ENCODE measurements at places on chromosomes 13 and 19.
A peak's percentile ranks its signal among the peaks of the same experiment; 100 is the strongest.

GRCh38 chr19:40217934-40218890 lies at the start of gene TTC9B:
Gene TTC9B (minus strand): TSS chr19:40218384. CDS start chr19:40218381, 3 bp downstream.
- peak; percentile 13 for DNase-seq

GRCh38 chr13:33280923-33281322 lies 4.6 kb downstream of the STARD13 start:
- no peak for DNase-seq

GRCh38 chr19:2428756-2429711 lies 1.6 kb upstream of the TIMM13 start:
- no peak for DNase-seq

DNA sequence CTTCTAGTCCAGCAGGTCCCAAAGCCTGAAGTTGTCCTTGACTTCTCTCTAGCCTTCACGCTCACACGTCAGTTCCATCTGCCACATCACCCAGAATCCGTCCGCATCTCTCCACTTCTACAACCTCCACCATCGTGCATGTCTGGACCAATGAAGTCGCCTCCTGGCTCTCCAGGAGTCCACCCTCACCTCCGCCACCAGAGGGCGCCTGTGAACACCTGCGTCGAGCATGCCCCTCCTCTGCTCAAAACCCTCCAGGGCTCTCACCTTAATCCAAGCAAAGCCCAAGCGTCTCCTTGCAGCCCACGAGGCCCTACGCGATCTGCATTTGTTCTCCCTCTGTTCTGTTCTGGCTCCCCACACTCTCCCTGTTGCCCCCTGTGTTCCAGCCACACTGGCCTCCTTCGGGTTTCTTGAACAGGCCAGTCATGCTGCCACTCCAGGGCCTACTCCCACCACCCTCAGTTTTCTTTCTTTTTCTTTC lies 3.7 kb downstream of the USHBP1 start:
- DNase-seq, result peak; percentile 86

- no peak for DNase-seq
Measured at GRCh38 chr19:7789447-7789846, 26.4 kb downstream of the CLEC4M start.

GRCh38 chr19:48752496-48753365 lies at the start of gene FUT1:
Gene FUT1 (minus strand): TSS chr19:48752641. CDS start chr19:48751281, 1,360 bp downstream.
- no peak for DNase-seq

GRCh38 chr13:45132369-45133064 lies 12.2 kb downstream of the GTF2F2 start:
- no peak for DNase-seq

- no peak for DNase-seq
Measured at GRCh38 chr13:111330066-111330610, 9.7 kb downstream of the TEX29 start.

DNA sequence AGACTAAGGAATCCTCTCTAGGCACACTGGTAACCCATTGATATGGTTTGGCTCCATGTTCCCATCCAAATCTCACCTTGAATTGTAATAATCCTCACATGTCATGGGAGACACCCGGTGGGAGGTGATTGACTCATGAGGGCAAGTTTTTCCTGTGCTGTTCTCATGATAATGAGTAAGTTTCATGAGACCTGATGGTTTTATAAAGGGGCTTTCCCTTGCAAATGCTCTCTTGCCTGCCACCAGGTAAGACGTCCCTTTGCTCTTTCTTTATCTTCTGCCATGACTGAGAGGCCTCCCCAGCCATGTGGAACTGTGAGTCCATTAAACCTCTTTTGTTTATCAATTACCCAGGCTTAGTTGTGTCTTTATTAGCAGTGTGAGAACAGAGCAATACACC lies 81.4 kb upstream of the GPC6 start:
- no peak for DNase-seq

GRCh38 chr13:34411894-34412293 lies 530.2 kb upstream of the NBEA start:
- no peak for DNase-seq

DNA sequence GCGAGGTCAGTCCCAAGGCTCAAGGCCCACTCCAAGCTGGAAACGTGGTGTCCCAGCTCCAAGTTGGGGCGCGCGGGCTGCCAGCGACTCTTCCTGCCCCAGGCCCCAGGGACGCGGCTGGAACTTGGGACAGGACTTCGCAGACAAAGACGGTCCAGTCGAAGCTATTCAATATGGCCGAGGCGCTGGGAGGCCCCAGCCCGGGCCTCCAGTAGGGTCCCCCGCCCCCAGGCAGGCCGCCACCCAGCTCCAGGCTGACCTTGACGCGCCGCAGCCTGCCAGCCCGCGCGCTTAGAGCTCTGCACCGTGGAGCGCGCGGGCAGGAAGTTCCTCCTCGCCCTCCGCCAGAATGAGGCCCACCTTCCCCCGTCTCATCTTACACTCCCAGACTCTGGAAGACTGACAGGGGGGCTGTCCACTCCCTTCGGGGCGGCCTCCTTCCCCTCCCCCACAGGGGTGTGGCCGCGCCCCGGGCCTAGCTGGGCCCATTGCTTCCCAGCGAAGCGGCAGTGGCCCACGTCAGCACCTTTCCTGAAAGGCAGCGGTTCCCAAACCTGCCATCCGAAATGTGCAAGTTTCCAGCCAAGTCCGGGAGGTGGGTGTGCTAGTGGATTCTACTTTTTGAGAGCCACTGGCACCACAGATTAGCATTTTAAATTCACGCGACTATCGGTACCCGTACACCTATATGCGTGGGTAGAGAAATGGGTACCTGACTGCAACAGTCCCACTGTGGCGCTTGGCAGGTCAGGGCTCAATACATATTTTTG lies at the start of gene CCDC8:
Gene CCDC8 (minus strand): TSS at position 303 of the 770 bp plus-strand sequence. CDS start 754 bp downstream, outside the sequence.
- no peak for DNase-seq

DNA sequence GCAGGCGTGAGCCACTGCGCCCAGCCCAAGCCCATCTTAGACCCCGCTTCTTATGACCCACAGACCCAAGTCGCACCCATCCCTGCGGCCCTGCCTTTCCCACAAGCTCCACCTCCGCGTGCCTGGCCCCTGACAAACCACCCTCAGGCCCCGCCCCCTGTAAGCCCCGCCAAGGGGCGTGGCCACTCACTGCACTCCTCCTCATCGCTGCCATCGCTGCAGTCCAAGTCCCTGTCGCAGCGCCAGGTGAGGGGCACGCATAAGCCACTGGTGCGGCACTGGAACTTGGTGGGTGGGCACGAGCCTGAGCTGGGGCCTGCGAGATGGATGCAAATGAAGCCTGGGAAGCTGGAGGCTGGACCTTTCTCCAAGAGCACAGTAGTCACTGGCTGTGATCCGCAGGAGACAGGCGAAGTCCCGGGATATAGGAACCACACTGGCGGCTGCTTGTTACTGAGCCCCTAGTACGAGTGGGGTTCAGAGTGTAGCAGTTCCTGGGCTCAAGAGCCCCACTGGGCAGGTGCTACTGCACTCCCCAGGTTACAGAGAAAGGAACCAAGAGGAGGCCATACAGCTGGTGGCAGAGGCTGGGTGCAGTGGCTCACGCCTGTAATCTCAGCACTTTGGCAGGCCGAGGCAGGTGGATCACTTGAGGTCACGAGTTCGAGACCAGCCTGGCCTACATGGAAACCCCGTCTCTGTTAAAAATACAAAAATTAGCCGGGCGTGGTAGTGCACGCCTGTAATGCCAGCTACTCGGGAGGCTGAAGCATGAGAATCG lies 3.1 kb downstream of the CD320 start:
- peak; percentile 16 for DNase-seq

- no peak for DNase-seq
Measured at GRCh38 chr19:31280287-31281006, 68.8 kb downstream of the TSHZ3 start.

- peak; percentile 20 for DNase-seq
Measured at GRCh38 chr19:8158411-8159074, 9.2 kb upstream of the FBN3 start.

- no peak for DNase-seq
Measured at GRCh38 chr13:20544201-20544923, 18.7 kb upstream of the CRYL1 start.

GRCh38 chr19:50230379-50231351 lies 27.2 kb downstream of the MYH14 start:
- DNase-seq, result no peak

DNA sequence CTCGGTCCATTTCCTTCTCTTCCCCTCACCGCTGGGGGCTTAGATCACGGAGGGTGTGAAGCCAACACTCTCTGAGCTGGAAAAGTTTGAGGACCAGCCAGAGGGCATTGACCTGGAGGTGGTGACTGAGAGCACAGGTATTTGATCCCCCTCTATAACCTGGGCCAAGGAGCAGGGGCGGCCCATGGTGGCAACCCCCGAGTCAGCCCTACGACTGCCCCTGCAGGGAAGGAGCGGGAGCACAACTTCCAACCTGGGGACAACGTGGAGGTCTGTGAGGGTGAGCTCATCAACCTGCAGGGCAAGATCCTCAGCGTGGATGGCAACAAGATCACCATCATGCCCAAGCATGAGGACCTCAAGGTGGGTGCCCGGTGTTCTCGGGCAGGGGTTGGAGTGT lies 11.6 kb upstream of the TIMM50 start:
- DNase-seq, result no peak

GRCh38 chr19:43407416-43408005 lies 7.2 kb upstream of the TEX101 start:
- no peak for DNase-seq

- no peak for DNase-seq
Measured at GRCh38 chr13:69956349-69956748, 151.3 kb upstream of the ATXN8OS start.

GRCh38 chr19:33254245-33254824 lies 28.7 kb upstream of the SLC7A10 start:
- no peak for DNase-seq

GRCh38 chr13:24605923-24606372 lies 74.3 kb upstream of the ATP12A start:
- DNase-seq, result no peak

DNA sequence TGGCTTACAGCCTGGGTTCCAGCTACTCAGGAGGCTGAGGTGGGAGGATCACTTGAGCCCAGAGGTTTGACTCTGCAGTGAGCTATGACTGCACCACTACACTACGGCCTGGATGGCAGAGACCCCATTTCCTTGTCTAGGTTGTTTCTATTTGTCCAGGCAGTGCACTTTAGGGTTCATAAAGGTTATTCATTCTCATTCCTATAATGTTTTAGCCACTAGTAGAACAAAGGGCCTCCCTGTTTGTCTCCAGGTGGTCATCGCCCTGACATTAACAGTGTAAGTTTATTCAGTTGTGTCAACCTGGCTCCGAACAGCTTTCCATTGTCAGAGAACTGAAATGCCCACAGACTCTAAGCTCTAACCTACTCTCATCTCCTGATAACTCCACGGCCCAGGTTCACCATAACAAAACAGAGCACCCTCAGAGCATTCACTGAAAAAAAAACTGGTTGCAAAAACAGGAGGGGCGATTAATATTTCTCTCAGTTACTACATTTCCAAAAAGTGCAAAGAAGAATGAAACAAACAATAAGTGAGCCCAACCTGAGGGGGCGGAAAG lies 37.1 kb downstream of the SMAD9 start:
- no peak for DNase-seq

GRCh38 chr13:40764587-40765403 lies 6.2 kb downstream of the MRPS31 start:
- peak; percentile 36 for DNase-seq

DNA sequence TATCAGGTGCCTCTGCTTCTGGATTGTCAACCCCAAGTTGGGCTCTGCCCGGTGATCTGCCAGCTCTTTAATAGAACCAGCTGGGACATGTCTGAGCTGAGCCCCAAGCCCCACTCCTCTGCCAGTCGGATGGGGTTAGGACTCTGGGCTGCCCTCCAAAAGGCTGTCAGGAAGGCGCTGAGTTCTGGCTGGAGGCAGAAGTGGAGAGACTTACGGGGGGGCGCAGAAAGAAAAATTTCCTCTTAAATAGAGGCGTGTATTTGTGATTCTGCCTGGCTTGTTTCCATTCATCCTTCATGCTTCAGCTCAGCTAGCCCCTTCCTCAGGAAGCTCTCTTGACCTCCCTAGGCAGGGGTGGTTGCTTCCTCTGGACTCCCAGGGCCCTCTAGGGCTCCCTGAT lies 985 bp upstream of the KCNK6 start:
- no peak for DNase-seq

DNA sequence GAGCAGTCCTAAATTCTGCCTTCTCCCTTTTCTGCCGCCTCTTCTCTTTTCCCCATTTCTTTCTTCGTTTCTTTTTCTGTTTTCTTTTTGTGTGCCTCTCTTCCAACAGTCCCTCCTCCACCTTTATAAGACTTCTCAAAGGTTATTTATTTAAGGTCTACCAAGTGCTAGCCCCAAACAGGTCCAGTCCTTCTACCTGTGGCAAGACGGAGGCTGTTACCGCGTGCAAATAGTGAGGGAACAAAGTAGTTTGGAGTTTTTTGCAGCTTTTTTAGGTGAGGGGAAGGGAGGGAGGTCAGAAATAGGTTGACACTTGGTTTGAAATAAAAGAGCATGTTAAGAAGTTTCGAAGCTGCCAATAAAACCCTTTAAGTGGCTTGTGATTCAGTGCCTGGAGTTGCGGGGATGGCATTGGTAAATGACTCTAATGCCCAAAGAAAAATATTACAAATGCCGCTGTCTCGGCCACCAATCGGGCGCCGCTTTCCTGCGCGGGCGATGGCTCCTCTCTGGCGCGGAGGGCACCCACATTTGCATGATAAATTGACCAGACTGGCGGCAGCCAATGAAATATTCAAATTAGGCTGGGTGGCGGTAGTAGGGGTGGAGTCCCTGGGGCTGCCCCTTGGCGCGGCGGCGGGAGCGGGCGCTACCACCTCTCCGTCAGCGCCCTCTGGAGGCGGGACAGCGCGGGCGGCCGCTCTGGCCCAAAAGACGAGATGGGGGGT lies 7.5 kb upstream of the TSHZ3 start:
- peak; percentile 46 for DNase-seq

Measured in activated T-cell treated with anti-CD3 and anti-CD28 coated beads for 24 hours (primary cell).